Activated CD4-positive, alpha-beta T cell treated with anti-CD3 and anti-CD28 coated beads, Interleukin-2, amount 50 U/mL, for 1 hour (primary cell): ENCODE measurements at places on chromosomes 5 and 9.

DNA sequence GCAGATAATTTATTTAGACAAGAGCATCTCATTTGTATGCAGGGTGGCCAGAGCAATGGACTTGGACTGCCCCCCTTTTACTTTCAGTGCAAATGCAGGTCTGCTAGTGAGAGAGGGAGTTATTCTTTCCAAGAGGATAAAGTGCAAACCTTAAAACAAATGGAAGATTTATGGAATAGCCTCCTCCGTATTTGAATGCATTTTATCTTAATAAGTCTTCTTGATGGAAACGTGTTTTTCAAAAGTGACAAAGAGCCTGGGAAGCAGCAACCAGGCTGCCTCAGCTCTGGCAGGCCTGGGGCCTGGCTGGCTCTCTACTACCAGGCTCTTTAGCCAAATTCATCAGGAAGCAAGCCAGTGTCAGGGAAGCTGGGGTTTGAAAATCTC lies 6.8 kb downstream of the NR2F1 start:
- DNase-seq = no peak

GRCh38 chr5:6729386-6730310 lies 16.4 kb downstream of the TENT4A start:
- peak; percentile 46 for DNase-seq

DNA sequence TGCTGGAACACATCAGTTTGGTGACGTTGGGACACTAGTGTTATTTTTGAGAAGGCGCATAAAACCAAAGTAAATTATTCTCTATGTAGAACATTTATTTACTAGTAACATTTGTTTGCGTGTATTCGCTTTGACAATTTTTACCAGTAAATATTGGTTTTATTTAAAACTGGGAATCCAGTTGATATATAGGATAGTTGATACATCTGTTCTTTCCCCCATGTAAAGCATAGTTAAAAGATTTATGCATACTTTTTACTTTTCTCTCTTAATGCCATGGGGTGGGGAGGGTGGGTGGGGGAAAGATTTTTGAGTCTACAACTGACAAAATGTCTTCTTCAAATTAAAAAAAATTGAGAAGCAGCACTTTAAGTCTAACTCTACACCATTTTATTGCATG lies at the start of gene IGIP:
Gene IGIP, plus strand, starts transcription at position 301 of the 400 bp plus-strand sequence. CDS start 2,540 bp downstream, outside the sequence.
- DNase-seq = no peak

DNA sequence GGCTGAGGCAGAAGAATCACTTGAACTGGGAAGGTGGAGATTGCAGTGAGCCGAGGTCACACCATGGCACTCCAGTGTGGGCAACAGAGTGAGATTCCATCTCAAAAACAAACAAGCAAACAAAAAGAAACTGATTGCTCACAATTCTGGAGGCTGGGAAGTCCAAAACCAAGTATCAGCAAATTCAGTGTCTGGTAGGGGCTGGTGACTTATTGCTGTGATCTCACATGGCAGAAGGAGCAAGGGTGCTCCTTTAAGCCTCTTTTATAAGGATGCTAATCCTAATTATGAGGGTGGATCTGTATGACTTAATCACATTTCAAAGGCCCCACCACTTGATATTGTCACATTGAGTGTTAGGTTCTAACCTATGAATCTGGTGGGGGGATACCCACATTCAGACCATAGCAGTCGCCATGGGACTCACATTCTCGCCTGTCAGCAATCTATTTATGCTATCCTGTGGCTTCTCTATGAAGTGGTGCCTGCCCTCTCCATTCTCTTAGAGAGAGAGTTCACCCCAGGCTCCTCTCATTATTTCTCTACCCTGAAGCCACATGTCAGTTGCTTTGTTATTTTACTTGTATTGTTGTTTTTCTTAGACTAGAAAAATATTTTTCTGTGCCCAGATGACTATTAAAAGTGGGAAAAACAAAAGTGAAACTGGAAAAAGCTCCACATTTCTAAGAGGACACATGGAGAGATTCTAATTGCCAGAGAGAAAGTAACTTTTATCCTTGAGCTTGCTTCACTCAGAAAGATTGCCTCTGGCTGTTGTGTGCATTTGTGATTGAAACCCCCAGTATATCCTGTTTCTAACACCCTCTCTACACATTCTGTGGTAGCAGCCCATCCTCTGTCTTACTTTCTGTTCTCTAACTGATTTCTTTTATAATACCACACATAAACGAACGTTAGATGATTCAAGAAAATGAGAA lies 18.8 kb upstream of the PRLR start:
- DNase-seq = no peak

- DNase-seq = no peak
Measured at GRCh38 chr9:2255128-2255527, 240.0 kb downstream of the SMARCA2 start.

DNA sequence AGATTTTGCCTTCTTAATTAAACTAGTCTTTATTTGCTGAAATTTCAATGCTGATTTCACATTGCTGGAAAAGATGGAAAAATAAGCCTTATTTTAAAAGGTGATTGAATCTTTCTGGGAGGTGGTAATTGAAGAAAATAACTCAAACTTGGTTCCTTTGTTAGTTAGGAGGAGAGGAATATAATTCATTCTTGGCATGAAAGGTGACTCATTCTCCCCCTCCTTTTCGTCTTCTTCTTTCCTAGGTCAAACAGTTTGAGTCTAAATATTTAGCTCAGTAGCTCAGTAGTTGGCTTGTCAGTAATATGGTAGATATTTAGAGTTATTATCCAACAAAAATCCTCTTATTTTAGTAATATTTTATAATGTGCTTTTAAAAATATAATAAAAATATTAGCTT lies 353.9 kb upstream of the MEF2C start:
- no peak for DNase-seq

- no peak for DNase-seq
Measured at GRCh38 chr5:61273279-61273975, 58.6 kb upstream of the ZSWIM6 start.

DNA sequence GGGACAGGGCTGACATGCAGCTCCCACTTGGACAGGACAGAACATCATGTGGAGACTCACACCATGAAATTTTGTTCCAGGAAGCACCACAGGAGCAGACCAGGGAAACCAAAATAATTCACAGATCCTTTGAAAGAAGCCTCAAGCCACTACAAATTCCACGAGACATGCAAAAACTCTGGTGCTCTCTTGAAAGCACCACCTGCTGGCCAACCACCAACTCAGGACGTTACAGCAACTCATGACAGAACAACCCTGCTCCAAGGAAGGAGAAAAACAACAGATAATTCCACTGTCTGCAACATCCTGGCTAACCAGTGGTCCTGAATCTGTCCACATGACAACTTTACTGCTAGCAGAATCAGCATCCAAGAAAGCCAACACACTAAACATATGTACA lies 516.0 kb downstream of the SPATA31D1 start:
- no peak for DNase-seq

DNA sequence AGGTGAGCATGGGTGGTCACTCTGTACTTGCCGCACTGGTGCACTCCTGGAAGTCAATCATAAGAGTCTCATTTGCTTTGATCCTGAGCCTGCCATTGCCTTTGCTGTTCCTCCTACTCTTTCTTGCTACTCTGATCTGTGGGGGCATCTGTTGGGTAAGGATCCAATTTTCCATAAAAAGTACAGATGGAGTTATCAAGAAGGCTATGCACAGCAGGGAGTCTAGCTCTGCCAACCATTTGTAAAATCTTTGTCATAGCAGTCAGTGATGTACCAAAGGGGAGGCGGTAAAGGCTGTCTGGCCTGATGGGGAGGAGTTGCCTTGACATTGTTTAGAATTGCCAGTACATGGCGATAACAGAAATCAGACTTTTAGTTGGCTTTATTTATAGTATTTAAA lies 109.0 kb upstream of the PLPPR1 start:
- DNase-seq = no peak

- no peak for DNase-seq
Measured at GRCh38 chr9:87827341-87827740, 55.3 kb upstream of the SPATA31E1 start.

- no peak for DNase-seq
Measured at GRCh38 chr5:2205185-2205585, 322.5 kb upstream of the IRX4 start.

DNA sequence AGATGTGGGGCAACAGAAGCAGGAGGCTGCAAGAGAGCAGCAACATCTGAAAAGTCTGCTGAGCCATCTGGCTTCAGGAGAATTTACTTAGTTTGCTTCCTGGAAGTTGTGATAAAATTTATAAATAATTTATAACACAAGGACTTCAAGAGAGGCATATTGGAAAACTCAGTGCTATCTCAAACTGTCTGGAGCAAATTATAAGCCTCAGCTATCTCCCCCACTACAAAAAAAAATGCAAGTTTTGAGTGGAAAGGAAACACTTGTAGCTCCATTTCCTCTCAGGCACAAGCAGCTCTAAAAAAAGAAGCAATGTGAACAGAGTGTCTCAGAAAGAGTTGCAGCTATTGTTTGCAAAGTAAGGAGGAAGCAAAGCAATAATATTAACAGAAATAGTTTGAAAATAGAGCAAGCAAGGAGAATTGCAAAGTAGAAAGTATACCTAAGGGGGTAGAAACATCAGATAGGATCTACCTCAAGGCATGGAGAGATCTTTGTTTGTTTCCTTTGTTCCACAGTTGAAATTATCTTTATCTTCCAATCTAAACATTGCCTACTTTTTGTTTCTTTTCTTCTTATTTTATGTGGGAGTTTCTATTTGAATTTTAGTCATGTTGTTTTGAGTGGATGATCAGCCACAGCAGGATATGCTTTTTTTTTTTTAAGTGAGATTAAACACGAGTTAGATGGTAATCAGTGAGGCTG lies 55.9 kb upstream of the IL6ST start:
- no peak for DNase-seq

DNA sequence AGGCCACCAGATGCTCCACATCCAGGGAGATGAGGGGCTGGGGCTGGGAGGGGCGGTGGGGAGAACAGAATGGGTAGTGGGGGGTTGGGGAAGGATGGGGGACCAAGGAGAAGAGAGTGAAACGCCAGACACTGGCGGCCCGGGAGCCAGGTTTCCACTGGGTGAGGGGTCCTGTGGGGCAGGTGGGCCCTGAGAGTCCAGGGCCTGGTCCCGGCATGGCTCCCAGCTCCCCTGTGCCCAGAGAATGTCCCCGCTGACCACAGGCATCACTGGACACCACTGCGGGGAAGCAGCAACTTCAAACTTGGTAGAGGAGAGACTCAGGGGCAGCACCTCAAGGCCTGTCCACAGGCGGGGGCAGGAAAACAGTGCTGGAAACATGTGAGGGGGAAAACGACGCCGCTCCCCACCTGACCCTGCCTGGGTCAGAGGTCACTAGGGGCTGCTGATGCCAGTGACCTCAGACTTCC lies 13.2 kb downstream of the NINJ1 start:
- no peak for DNase-seq

DNA sequence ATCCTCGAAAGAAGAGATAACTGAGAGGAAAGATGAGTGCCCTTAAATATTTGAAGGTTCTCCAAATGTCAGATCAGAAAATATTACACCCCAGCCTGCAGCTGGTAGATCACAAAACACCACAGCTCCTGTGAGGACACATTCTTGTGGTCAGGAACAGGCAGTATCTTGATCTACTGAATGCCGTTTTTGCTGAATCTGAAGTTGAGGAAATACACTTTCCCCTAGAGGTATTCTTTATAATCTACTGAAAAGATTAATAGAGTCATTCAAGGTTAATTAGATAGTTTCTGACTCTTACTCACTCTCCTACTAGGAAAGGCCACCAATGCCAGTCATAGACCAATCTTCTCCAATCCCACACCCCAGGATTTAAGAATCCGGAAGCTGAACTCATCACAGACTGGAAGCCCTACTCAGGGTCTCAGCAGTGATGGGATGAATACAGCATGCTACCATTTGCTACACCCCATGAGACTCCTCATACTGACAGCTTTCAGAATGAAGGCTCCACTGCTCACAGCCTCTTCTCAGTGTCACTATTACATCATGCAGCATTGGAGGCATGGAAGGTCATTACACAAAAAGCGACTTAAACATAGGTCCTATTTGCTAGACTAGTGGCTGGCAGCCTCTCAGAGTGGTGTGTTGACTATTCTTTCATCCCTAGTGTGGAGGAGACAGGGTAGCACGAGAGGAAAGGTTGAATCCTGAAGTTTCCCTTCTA lies 143.9 kb upstream of the SLC1A3 start:
- no peak for DNase-seq

- no peak for DNase-seq
Measured at GRCh38 chr5:123262216-123262823, 160.9 kb downstream of the CEP120 start.

DNA sequence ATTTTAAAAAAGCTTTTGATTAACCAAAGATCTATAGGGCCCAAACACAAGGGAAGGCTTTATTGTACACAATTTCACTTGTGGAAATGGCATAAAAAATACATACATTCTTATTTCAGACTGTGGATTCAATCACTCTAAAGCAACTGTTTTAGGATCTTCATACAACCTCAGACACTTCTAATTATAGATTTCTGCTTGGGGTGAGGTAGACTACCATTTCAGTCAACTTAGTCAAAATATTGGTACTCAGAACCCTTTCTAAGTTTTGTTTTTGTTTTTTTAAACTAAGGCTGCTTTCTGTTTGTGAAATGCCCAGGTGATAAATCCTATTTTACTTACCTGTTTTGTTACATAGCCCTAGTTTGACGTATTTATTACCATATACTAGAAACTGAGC lies 284.5 kb upstream of the RASA1 start:
- DNase-seq = no peak
